ENCODE measurements at places on chromosomes 2 and 18.

DNA sequence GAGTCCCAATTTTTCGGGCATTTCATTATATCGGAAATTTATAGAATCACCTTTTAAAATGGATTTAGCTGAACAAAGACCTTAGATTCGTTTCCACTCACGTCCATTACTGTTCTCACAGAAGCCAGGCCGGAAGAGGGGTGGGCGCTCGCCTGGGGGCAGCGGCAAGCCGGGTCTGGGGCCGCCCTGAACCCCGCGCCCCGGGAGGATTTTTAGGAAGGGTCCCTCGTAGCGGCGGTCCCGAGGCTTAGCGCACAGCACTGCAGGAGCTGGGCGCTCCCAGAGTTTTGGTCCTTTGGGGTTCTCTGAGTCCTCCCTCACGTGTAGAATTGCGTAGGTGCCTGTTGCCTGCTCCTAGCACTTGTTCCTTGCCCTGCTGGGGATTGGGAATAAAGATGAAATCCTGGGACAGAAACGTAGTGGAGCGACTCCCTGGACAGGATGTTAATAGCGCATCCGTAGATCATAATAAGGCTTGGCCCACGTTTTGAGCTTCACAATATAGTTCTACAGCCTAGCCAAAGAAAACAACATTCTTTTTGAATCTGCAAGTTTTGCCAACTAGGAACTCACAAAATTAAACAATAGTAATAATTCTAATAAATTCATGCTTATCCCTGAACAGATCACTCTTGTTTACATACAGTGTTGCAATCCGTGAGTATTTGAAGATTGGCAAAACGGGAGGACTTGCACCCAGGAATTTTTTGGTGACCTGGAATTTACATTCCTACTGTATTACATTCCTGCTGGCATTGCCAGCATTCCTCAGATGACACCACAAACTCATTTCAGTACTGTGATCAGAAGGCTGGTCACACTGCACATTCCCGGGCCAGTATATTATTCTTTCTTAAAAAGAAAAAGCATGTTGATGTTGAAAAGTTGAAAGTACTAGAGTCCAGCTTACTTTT lies 875 bp downstream of the C18orf63 start:
- no peak for DNase-seq

GRCh38 chr2:183269956-183270355 lies 145.7 kb downstream of the NUP35 start:
- no peak for DNase-seq

DNA sequence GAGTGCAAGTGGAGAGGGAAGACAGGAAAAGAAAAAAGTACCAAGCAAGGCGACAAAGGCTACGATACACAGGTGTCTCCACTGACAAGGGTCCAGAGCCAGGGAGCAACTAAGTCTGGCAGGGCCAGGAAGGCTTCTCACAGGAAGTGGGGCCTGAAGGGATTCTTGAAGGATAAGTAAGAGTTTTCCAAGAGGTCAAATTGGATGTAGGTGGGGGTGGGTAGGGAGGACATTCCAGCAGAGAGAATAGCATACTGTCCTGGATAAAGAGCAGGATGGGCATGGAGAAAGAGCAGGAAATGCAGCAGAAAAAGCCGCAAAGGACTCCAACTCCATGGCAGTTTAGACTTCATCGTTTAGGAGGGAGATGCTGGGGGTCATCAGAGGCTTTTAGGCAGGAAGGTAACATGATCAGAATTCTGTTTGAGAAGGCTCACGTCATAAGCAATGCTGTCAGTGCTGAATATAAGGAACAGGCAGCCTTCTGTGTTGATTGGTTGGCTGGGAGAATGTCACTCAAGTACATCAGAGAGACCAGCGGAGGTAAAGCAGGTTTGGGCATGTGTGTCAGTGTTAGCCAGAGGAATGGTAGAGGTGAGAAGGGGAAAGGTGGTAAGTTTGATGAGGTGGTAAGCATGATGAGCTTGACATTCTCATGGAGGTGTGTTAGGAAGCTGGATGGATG lies 35.1 kb downstream of the ARHGAP25 start:
- no peak for DNase-seq

DNA sequence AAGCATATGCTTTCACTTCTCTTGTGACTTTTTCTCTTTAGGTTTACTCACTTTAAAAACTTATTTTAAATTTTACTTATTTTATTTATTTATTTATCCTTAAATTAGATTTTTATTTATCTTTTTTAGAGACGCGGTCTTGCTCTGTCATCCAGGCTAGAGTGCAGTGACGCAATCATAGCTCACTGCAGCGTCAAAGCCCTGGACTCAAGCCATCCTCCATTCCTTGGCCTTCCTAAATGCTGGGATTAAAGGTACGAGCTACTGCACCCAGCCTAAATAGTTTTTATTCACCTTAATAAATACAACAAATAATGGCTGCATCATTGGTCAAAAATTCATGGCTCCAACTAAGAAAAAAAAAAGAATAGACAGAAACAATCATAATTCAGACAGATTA lies 415.7 kb upstream of the FIGN start:
- no peak for DNase-seq

- no peak for DNase-seq
These were observed 28.6 kb upstream of the STEAP3 start for GRCh38 chr2:119195001-119195400.

DNA sequence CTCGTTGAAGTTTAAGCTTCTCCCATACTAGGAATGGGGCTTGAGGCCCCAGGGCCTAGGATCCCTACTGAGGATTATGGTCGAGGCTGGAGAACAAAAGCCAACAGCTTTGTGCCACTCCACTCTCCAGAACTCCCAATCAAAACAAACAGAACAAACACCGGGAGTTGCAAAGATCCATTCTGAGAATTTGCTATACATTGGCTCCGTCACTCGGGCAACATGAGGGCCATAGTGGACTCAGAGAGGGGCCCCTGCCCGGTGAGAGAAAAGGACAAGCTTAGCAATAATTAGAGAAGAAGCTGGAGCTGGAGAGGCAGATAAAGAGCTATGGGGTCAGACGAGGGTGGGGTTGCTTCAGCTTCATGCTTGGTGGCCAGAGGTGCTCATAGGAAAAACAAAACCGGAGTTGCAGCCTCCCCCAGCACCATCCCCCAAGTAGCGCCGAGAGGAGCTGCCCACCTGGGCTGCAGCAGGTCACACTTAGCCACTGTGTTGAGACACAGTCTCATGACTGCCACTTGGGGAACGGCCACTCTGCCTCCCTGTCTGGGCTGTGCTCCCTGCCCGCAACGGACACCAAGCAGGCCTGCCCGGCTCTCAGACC lies 142.3 kb upstream of the HAAO start:
- no peak for DNase-seq

- DNase-seq, result no peak
These were observed 552.3 kb upstream of the SETBP1 start for GRCh38 chr18:44128365-44128764.

GRCh38 chr2:76752506-76752905 lies 769.7 kb downstream of the LRRTM4 start:
- no peak for DNase-seq

DNA sequence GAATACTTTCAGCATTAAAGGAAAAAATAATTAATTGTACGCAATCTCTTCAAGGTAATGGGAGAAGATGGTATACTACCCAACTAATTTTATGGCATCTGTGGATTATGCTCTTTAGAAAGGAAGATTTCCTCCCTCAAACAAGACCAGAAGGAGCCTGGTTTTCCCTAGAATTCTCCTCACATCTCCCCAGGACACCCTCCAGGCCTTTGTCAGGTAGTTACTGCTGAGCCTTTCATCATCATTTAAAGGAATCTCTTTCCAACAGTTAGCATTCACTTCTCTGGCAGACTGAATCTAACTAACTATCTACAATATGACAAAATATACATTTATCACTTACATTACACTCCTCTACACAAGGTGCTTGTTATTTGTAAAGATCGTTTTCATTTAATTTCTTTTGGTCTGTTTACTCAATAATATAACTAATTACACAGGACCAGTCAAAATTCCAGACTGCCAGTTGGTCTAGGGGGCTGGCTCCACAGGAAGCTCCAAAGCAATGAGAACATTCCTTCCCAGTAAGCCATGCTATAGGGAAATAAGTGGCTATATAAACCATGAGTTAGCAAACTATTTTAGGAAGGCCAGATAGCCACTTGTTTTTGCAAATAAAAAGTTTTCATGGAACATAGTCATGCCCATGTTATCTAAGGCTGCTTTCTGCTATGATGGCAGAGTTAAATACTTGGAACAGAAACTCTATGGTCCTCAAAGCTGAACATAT lies 19.1 kb downstream of the ZNF24 start:
- DNase-seq, result no peak

DNA sequence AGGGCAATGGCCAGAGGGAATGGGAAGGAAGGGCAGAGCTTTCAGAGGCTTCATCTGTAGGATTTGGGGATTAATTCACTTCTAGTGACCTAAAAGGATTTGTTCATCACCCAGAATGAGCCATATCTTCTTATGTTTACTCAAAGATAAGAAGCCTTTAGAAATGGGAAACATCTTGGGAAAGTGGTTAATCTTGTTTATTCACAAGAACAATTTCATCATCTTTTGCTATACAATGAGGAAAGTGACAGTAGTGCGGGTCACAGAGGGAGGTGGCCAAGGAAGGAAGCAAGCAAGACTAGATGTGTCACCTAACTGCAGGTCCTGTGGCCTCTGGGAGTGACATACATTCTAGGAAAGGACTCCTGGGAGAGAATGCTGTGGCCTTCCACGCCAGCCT lies 140.4 kb upstream of the ALPP start:
- DNase-seq, result no peak

Measured in skin of body (tissue), 3 donors.